ENCODE measurements at places on chromosomes 7 and 10.

GRCh38 chr7:83861-84632 lies 108.3 kb upstream of the FAM20C start:
- no peak for DNase-seq

DNA sequence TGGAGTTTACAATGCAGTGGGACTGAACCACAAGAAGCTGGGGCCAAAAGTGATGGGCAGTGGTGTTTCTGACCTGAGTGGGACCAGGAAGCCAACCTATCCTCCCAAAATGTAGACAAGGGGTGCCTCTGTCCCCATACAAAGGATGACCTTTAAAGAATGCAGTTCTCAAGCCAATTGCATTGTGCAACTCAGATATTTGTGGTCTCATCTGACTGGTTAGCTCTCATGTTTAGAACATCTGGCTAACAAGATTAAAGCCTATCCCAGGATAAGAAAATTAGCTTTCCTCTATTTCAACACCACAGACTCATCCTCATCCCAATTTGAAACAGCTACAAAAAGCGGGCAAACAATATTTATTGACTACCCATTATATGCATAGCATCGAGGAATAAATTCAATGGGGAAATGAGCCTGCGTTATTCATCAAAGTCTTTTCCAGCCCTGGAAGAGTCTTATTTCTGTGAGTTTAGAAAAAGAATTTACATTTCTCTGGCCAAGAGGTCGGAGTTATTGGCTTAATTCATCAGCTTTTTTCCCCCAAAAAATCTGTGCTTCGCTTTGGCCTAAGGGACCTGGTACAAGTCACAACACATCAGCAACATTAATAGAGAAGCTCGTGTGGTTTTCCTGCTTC lies 26.7 kb downstream of the ELMO1 start:
- DNase-seq = no peak

GRCh38 chr10:112945811-112946210 lies 4.2 kb upstream of the TCF7L2 start:
- DNase-seq = no peak

DNA sequence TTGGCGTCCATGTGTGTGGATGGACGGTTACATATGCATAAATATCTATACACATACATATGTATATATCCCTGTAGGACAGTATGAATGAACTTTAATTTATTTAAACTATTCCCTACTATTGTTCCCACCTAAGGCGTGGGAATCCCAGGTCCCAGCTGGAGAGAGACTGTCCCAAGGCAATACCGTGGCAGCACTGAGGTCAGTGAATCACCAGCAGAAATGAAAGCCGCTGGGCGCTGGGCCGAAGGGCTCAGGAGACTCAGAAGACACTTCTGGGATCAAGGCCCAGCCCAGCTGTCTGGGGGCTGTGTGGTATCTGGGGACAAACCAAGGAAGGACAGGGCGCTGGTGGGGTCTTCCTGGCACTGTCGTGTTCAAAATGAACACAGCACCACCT lies 49.6 kb upstream of the MYL10 start:
- no peak for DNase-seq

DNA sequence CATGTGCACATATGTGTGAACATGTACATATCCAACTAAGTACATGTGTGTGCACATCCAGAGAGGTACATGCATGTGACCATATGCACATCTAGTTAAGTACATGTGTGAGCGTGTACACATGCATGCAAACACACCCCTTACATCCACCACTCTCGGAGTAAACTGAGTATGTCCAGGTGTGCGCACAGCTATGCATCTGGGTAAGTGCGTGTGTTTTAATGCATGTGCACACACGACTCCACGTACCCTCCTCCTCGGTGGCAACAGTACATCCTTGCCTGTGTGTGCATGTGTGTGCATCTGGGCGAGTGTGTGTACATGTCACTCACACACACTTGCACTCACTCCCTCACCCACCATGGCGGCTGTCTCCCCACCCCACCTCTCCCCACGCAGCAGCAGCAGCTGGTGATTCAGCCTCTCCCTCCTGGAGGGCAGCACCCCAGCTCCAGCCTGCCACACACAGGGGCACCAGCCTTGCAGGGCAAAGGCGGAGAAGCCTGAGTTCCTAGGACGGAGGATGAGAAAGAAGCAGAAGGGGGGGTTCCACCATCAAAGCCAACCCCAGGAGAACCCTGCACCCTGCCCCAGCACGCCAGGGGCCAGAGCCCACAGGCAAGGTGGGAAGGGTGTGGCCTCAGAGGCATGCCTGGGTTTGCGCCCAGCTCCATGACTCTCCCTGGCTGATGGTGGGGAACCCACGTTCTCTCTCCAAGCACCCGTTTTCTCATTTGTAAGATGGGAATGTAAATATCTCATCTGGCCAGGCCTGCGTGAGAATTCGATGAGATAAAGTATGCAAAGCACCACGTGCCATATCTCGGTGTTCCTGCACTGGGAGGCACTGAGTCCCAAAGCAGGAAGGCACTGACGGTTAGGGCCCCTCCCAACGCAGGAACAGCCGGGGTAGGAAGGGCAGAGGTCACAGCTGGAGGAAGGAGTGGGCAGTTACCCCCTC lies 27.7 kb upstream of the DNAAF5 start:
- DNase-seq = no peak

- no peak for DNase-seq
Observed at GRCh38 chr7:91151916-91152315, 112.3 kb upstream of the FZD1 start.

DNA sequence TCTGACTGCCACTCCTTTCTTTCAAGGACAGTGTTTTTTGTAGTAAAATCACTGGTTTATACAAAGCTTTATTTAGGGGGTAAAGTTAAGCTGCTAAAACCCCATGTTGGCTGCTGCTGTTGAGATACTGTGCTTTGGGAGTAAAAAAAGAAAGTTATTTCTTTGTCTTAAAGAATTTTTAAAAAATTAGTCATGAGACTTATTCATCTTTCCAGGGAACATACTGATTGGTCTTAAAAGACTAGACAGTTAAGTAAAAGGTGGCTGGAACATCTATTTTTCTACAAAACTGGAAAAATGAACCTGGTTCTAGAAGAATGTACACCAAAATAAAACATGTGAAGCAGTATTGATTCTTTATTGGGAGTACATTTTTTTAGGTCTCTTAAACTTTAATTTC lies 20.6 kb downstream of the BBIP1 start:
- no peak for DNase-seq

GRCh38 chr7:140537750-140538482 lies 58.6 kb upstream of the MKRN1 start:
- no peak for DNase-seq

- DNase-seq = no peak
Observed at GRCh38 chr7:14934839-14935238, 32.3 kb upstream of the DGKB start.

DNA sequence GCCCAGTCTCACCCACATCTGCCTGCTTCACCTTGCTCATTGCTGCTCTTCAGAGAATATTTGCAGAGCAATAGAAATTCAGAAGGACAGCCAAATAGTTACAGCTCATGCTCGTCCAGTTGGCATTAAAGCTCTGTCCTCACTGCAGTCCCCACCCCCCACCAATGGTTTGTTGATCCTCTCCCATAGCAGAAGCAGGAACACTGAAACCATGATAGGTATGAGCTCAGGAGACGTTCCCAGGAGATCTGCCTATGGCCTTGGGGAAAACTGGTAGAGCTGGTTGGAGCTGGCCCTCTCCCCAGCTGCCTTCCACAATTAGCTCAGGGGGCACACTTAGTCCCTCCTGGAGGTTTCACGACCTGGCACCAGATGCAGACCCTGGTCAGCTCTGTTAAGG lies 68.6 kb upstream of the KMT2C start:
- no peak for DNase-seq

- DNase-seq = no peak
Observed at GRCh38 chr7:74485611-74486010, 31.9 kb downstream of the GTF2IRD1 start.

GRCh38 chr10:29982997-29983648 lies 76.3 kb downstream of the JCAD start:
- no peak for DNase-seq

GRCh38 chr7:6376820-6377219 lies 70.9 kb downstream of the DAGLB start:
- DNase-seq = no peak

- DNase-seq = no peak
Observed at GRCh38 chr7:102409340-102409739, 13.2 kb downstream of the PRKRIP1 start.

DNA sequence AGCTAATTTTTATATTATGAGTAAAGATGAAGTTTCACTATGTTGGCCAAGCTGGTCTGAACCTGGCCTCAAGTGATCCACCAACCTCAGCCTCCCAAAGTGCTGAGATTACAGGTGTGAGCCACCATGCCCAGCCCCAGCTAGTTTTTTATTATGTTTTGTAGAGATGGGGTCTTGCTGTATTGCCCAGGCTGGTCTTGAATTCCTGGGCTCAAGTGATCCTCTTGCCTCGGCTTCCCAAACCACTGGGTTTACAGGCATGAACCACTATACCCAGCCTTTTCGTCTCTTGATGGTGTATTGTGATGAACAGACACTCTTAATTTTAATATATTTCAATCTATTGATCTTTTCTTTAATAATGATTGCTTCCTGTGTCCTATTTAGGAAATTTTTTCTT lies 17.7 kb downstream of the RAB19 start:
- no peak for DNase-seq

- DNase-seq = no peak
Observed at GRCh38 chr7:106503626-106504025, 157.3 kb downstream of the CCDC71L start.

DNA sequence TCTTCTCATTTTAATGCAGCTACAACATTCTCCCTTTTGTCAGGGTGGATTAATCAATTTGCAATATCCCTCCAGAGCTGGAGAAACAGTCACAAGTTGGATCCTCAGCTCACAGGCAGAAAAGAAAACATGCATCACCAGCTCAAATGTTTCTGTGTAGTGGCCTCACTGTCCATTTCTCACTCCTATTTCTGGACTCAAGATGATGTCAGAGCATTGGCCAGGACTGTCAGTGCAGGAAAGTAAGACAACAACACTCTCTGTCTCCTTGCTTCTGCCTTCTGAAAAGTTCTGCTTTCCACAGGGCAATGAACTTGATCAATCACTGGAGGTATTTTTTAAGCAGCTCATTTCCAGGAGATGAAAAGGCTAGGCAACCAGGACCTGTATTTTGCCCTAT lies 8.2 kb upstream of the SVIL start:
- no peak for DNase-seq

DNA sequence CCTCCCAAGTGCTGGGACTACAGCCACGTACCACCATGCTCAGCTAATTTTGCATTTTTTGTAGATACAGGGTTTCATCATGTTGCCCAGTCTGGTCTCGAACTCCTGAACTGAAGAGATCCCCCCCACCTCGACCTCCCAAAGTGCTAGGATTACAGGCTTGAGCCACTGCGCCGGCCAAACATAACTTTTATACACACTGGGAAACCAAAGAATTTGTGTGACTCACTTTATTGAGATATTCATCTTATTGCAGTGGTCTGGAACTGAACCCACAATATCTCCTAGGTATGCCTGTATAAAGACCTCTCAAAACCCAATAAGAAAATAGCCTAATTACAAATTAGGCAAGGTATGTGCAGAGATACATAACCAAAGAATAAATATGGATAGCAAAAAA lies 182.6 kb upstream of the FEZF1 start:
- no peak for DNase-seq
